ENCODE measurements at places on chromosomes 3 and 15. TPM values are rescaled to one million over a fixed set of nuclear protein-coding genes. Genes with fewer than 3 reads are reported as not detected.
A peak's percentile ranks its signal among the peaks of the same experiment; 100 is the strongest.

- DNase-seq = peak; percentile 46
These were observed 65.3 kb downstream of the IGF1R start for GRCh38 chr15:98713585-98714001.

DNA sequence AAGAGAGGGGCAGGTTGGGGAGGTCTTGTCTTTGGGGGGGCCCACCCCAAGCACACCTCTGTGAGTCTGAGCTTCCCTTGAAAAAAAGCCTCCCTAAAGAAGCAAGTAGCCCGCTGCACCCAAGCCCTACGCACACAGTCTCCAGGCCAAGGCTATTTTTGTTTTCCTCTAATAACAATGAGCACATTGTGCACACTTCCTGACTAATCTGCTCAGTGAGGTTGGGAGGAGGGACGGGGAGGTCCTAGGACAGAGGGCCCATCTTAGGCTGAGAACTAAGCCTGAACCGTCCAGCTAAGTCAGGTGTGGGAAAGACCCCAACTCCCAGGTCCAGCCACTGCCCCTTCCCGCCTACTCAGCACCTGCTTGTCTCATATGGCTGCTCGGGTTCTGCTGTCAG is 87.2 kb downstream of the HMG20A start:
- peak; percentile 78 for DNase-seq

- DNase-seq = no peak
These were observed 81.2 kb upstream of the GOLGA8J start for GRCh38 chr15:30001602-30002001.

GRCh38 chr3:18634461-18634860 is 209.3 kb upstream of the SATB1 start:
- no peak for DNase-seq

- DNase-seq = no peak
These were observed 93.8 kb downstream of the CMSS1 start for GRCh38 chr3:99911433-99911832.

DNA sequence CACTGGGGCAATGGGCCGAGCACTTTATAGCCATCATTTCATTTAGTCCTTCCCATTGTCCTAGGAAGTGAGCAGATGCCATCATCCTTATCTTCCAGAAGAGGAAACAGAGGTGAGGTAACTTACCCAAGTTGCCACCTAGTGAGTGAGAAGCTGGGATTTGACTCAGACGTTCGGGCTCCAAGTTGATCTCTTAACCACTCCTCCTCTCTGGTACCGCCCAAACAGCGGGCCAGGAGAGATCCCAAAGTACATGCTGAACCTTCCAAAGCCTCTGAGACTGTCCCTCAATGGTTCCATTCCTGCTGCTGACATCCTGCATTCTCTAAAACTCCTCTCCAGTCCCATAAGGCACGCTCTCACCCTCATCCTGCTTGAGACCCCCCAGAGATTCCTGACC is 56.2 kb downstream of the EXOG start:
- DNase-seq = no peak

DNA sequence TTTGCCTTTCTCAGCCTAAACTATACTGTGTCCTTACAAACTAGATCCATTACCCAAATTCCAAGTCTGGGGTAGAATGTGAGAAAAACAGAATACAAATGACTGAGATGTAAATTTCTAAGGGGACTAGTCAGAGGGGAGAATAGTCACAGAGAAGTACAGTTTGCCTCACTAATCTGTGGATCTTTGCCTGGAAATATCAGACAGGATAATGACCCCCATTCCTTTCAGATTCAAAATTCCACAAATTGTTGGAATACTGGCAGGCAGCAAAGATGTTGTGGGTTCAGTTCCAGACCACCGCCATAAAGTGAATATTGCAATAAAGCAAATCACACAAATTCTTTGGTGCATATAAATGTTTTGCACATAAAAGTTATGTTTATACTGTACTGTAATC is 762.8 kb upstream of the NR2F2 start:
- no peak for DNase-seq

DNA sequence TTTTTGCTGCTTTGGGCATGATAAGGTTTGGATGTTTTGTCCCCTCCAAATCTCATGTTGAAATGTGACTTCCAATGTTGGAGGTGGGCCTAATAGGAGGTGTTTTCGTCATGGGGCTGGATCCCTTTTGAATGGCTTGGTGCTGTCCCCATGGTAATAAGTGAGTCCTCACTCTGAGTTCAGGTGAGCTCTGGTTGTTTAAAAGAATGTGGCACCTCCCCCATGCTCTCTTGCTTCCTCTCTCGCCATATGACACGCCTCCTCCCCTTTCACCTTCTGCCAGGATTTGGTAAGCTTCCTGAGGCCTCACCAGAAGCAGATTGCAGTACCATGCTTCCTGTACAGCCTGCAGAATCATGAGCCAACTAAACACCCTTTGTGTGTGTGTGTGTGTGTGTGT is 255.5 kb downstream of the EPHB1 start:
- no peak for DNase-seq

DNA sequence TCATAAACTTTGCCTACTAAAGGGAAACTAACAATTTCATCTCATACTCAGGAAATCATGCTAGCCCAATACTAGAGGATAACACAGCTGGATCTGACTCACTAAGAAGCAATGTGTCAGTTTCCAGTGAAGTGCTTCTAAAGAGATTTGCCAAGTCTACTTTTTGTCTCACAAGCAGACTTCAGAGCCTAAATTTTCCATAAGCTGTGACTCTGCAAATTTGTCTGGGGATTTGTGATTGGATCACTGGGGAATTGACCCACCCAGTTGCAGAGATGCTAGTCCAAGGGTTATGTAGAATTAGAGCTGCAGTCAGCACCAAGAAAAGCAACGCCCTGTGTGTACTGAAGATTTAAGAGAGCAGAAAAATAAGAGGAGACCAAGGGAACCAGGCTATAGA is 647.1 kb downstream of the NTRK3 start:
- DNase-seq = peak; percentile 38

- no peak for DNase-seq
These were observed at the start of gene PRR23E for GRCh38 chr3:127192576-127193232. TSS of gene PRR23E (plus strand) at chr3:127193131. CDS start at chr3:127196686, 3,555 bp downstream.

DNA sequence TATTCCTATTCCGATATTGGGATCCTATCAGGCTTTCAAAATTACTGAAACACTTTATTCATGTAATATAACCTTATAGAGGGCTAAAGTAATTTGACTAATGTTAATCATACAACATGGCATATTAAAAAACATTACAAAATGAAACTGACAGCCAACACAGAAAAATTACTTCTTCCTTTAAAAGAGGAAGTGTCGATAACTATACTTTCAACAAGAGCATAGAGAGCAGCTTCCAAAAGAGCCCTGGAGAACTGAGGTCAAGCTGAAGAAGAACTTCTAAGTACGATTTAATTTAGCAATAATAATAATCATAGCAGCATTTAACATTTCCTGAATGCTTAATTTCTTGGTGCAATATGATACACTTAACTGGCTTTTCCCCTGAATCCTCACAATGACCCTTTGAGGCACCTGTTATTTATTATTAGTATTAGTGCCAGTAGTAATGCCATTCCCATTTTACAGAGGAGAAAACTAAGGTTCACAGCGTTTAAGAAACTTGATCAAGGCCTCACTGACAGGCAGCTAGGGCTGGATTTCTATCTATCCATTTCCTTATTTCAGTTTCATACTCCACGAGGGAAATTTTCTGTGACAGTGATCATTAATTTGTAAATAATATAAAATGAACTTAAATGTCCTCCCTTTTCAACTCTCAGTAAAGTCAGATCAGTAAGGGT is 181.6 kb downstream of the CFAP20DC start:
- no peak for DNase-seq

DNA sequence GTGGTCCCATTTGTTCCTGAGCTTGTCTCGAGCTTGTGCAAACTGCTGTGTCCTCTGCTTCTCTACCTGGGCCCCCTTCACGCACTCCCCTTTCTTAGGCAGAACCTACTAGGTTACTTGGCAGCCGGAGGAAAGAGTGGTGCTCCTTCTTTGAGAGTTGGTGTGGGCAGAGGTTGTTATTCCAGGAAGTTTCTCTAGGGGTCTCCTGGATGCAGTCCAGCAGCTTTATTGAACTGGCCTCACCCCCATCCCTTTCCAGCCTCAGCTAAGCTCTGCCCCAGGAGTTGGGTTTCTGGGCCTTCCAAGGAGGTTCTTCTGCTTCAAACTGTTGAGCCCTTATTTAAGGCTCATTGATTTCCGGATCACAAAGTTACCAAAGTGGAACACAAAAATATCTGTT is 103.2 kb downstream of the C3orf70 start:
- DNase-seq = no peak

DNA sequence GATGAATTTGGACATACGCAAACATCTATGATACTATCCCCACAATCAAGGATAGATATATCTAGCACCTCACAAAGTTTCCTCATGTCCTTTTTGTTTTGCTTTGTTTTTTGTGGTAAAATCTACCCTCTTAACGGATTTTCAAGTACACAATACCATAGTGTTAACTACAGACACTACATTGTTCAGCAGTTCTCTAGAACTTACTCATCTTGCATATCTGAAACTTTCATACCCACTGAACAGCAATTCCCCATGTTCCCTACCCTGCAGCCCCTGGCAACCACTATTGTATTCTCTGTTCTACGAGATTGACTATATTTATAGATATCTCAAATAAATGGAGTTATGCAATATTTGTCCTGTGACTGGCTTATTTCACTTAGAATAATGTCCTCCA is 58.1 kb upstream of the TJP1 start:
- DNase-seq = no peak

DNA sequence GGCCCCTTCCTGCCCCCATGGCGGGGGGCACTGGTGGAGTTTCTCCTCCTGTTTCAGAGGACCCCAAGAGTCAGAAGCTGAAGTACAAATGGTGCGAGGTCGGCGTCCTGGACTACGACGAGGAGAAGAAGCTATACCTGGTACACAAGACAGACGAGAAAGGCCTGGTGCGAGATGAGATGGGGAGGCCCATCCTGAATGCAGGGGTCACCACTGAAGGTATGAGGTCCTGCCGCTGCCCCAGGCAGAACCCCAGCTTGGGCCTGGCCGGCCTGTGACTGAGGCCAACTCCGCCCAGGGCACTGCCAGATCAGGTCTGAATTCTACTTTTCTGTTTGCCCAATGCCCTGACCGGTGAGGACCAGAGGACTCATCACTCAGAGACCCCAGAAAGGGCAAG is 15.0 kb downstream of the DNAH1 start:
- no peak for DNase-seq

GRCh38 chr15:31579976-31580375 is 253.3 kb downstream of the KLF13 start:
- DNase-seq = no peak

GRCh38 chr3:148319960-148320359 is 377.7 kb upstream of the AGTR1 start:
- DNase-seq = no peak

DNA sequence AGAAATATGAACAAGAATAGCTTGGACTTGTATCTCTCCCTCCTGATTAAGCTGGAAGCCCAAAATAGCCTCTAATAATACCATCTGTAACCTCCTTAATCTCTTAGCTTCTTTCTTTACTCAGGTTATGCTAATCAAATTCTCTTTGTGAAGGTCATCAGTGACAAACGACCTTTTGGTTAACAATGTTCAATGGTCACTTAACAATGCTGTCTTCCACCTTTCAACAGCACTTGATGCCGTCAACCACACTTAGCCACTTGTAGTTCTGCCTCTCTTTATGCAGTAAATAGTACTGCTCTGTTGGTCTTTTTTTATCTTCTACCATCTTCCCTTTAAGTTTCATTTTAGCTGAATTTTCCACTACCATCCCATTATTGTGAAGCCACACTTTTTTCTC is 476.6 kb upstream of the TGFBR2 start:
- DNase-seq = no peak

DNA sequence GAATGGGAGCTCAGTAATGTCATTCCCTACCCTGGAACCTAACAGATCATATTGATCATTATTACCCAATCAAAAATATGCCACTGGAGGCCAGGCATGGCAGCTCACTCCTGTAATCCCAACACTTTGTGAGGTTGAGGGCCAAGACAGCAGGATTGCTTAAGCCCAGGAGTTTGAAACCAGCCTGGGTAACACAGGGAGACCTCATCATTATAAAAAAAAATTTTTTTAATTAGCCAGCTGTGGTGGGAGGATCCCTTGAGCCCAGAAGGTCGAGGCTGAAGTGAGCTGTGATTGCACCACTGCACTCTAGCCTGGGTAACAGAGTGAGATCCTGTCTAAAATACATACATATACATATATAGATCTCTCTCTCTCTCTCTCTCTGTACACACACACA is 10.2 kb downstream of the IGDCC4 start:
- no peak for DNase-seq

GRCh38 chr3:59611649-59612443 is 562.0 kb upstream of the CFAP20DC start:
- DNase-seq = no peak

- DNase-seq = no peak
These were observed 298.4 kb downstream of the KCNH8 start for GRCh38 chr3:19446687-19447086.

DNA sequence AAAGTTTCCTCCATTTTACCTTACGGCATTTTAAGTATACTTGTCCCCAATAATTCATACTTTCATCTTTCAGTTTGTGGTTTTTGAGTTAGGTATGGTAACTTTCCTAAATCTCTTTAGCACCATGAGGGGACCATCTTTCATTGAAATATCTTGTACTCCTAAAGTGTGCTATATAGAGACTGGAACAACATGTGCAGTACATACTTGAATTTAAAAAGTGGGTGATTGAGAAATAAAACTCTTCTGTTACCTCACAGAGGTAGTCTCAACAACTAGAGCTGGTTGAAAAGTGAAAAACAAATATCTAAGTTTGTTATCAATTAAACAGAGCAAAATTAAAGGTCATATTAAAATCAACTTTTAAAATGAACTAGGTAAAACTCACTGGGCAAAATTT is 423.1 kb downstream of the ROBO2 start:
- DNase-seq = no peak

DNA sequence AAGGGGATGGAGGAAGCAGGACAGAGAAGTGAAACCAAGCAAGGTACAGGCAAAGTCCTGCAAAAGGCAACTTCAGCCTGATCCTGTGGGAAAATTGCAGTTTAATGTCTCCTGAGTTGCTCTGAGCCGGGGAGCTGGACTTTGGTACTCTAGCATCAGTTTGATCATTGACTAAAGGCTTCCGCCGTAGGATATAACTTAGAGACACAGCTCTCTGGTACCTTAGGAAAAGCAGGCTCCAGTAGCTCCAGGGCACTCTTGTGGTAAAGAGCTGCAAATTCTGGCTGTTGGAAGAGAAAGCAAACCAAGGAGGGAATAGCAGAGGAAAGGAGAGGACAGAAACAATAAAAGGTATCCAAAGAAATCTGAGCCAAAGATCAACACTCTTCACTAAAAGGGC is 521.1 kb downstream of the PLOD2 start:
- DNase-seq = no peak

The NME9 gene
- total RNA-seq = not detected

The MCF2L2 gene
- 3.9 TPM for total RNA-seq

The STAC gene
- total RNA-seq = 6.7 TPM

The QTRT2 gene
- 35.0 TPM for total RNA-seq

The ITPR1 gene
- 57.5 TPM for total RNA-seq

The SH2D7 gene
- not detected for total RNA-seq

The AGTR1 gene
- 0.15 TPM for total RNA-seq

The TOPAZ1 gene
- not detected for total RNA-seq

The MASP1 gene
- total RNA-seq = 0.07 TPM

The GABRG3 gene
- total RNA-seq = 2.0 TPM

Data from PC-3 (cell line).